GM23248 (cell line): ENCODE measurements at places on chromosomes 4 and X. TPM values are rescaled to one million over a fixed set of nuclear protein-coding genes. Genes with fewer than 3 reads are reported as not detected.
A peak's percentile ranks its signal among the peaks of the same experiment; 100 is the strongest.

GRCh38 chr4:144729175-144729574 is 83.2 kb downstream of the HHIP start:
- no peak for DNase-seq
- H3K4me1 ChIP-seq: peaks cover 1% of the 10 kb centered on the region
- H3K4me3 ChIP-seq: no peak overlapping the region

CXorf49 gene
- not detected in 2 replicates for total RNA-seq

CCDC158 gene
- total RNA-seq: not detected in 2 replicates

- H3K27ac ChIP-seq: no peak overlapping the region
- peaks cover 64% of the 10 kb centered on the region for H3K36me3 ChIP-seq
- no peaks in the 10 kb centered on the region for H3K27me3 ChIP-seq
- no peak for DNase-seq
- no peaks in the 10 kb centered on the region for H3K4me1 ChIP-seq
Measured at GRCh38 chr4:76125816-76126215, 22.4 kb downstream of the NUP54 start.

DNA sequence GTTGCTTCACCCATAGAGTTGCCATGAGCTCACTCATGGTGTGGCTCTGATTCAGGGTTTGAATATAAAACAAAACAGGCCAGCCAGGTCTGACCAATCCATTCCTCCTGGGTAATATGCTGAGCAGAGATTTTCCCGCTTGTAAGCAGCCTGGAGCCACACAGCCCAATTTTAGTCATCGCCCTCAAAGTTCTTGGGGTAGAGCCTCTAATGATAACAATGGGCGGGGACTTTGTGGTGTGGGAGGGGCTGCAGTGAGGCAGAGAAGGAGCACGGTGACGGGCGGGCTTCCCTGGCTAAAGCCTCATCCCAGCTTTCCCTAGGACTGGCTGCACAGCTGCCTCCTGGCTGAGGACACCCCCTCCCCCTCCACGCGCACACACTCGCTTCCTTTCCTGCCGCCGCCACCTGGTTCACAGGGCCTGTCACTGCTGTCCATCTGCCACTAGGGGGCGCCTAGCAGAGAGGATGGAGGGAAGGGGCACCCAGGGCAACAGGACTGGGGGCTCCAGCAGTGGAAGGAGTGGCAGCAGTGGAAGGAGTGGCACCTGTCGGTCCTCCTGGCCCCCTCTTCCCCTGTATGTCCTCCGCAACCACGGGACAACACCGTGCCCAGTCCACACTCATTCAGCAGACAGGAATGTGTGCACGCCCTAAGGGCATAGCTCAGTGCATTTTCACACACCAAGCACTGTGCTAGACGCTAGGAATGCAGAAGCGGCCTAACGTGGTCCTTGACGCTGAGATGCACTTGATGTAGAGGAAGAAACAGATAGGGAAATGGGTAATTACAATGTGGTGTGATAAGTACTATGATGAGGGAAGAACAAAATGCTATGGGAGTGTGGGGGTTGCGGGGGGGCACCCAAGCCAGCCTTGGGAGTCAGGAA is 26.8 kb downstream of the PRPS1 start:
- no peaks in the 10 kb centered on the region for H3K27me3 ChIP-seq
- peaks cover 6% of the 10 kb centered on the region for H3K4me1 ChIP-seq
- no peaks in the 10 kb centered on the region for H3K36me3 ChIP-seq
- DNase-seq: peak; percentile 94
- H3K4me3 ChIP-seq: no peak overlapping the region

DNA sequence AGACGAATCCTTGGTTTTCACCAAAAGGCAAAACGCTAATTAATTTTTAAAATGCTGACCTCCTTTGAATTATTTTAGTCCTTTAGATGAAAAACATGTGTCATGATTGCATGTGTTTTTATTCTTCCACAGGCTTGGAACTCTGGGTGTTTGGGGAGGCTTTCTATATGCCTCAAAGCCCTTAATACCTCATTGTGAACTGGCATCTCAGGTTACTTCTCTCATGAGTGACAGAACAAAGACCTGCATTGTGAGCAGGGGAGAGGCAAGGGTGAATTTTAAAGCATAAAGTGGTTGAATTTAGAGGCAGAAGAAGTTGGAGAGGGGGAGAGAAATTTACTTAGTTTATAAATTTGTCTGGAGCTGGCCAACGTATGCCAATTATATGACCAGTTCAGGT is 119.5 kb downstream of the ARSF start:
- no peaks in the 10 kb centered on the region for H3K27me3 ChIP-seq
- H3K27ac ChIP-seq: no peak overlapping the region
- H3K4me3 ChIP-seq: no peak overlapping the region
- H3K36me3 ChIP-seq: no peaks in the 10 kb centered on the region
